ENCODE measurements at places on chromosomes 1 and 21. TPM values are rescaled to one million over a fixed set of nuclear protein-coding genes. Genes with fewer than 3 reads are reported as not detected.

SLC1A7 gene
- total RNA-seq = not detected

C1orf87 gene
- total RNA-seq = not detected

SYT2 gene
- not detected for total RNA-seq

ATP1A4 gene
- not detected for total RNA-seq

CDCA8 gene
- 25.7 TPM for total RNA-seq

NBPF6 gene
- not detected for total RNA-seq

PSMB4 gene
- total RNA-seq = 381 TPM

TNFRSF14 gene
- 10.3 TPM for total RNA-seq

UBL4B gene
- total RNA-seq = 0.47 TPM

CA6 gene
- total RNA-seq = not detected

SPRR1B gene
- total RNA-seq = not detected

TRABD2B gene
- not detected for total RNA-seq

HUNK gene
- not detected for total RNA-seq

RNF220 gene
- 73.6 TPM for total RNA-seq

MAP1LC3C gene
- total RNA-seq = 0.67 TPM

EPHB2 gene
- total RNA-seq = 0.45 TPM

RIMKLA gene
- 2.1 TPM for total RNA-seq

FALEC gene
- total RNA-seq = not detected

ATP6V1G3 gene
- not detected for total RNA-seq

CTSK gene
- 6.5 TPM for total RNA-seq

GPR161 gene
- total RNA-seq = 1.6 TPM

GNB1 gene
- 93.7 TPM for total RNA-seq

DCDC2B gene
- not detected for total RNA-seq

RHBDL2 gene
- not detected for total RNA-seq

A3GALT2 gene
- 0.47 TPM for total RNA-seq

All from Karpas-422 (cell line).